ENCODE measurements at places on chromosomes 11 and 22.

DNA sequence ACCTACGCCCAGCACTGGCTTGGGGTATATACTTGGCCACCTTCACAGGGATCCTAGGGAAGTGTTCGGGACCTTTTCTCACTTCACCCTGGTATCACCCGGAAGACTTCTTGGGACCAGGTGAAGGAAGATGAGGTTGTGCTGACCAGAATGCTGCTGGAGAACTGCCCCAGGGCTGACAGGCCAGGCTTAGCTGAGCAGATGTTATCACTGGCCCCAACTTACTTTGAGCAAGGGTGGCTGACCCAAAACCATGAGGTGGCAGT is 4.5 kb downstream of the FTH1 start:
- DNase-seq = no peak

GRCh38 chr11:110289472-110289871 is 6.9 kb downstream of the RDX start:
- no peak for DNase-seq

GRCh38 chr11:75536786-75537641 is 11.3 kb upstream of the GDPD5 start:
- DNase-seq = no peak

DNA sequence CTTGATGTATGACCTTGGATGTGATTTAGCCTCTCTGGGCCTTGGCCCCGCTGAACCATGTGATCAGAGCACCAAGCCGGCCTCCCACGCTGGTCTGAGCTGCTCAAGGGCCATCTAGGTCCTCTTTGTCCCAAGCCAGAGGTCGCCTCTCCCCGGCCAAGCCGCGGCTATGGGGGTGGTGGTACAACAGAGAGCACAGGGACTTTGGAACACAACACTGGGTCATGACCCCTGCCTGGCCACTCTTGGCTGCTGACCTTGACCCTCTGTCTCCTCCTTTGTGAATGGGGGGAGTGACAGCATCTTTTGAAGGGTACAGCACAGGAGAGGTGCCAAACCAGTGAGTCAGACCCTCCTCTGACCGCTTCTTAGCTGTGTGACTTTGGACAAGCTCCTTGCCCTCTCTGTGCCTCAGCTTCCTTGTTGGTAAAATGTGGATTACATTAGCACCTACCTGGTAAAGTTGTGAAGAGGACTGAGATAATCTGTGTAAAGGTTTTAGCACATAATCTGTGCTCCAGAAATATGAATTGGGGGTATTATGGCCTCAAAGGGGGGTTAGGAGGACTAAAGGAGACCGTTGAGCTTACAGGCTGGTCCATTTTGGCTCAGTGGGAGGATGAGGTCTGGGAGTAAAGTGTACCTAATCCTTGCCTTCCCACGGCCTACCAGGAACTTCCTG is 4.7 kb downstream of the SCYL1 start:
- DNase-seq = no peak

DNA sequence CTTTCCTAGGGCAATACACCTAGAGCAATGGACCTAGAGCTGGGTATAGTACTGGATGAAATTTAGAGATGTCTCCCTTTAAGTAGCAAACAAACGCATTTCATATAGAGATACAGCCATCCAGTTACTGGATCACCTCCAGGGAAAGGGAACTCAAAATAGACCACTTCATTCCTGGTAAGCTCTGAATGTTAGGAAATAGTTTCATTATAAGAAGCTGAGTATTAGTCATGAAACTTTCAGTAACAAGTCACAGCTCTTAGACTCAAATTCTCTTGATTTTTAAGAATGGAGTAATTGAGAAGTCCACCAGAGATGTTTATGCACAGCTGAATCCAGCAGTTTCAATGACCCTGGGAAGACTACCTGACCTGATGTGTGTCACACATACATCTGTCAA is 221.9 kb downstream of the FAM76B start:
- DNase-seq = no peak

DNA sequence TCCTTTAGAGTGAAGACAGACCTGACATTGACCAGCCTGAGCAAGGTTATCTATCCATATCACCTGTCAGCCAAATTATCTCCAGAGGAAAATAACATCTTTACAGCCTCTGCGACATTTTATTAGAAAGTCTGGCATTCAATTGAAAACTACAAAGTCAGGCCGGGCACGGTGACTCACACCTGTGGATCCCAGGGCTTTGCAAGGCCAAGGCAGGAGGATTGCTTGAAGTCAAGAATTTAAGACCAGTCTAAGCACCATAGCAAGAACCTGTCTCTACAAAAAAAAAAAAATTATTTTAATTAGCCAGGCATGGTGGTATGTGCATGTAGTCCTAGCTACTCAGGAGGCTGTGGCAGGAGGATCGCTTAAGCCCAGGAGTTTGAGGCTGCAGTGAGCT is 141.6 kb downstream of the RCN1 start:
- no peak for DNase-seq

GRCh38 chr11:108559904-108560303 is 33.7 kb downstream of the EXPH5 start:
- no peak for DNase-seq

GRCh38 chr11:133790995-133791394 is 54.3 kb downstream of the SPATA19 start:
- no peak for DNase-seq

DNA sequence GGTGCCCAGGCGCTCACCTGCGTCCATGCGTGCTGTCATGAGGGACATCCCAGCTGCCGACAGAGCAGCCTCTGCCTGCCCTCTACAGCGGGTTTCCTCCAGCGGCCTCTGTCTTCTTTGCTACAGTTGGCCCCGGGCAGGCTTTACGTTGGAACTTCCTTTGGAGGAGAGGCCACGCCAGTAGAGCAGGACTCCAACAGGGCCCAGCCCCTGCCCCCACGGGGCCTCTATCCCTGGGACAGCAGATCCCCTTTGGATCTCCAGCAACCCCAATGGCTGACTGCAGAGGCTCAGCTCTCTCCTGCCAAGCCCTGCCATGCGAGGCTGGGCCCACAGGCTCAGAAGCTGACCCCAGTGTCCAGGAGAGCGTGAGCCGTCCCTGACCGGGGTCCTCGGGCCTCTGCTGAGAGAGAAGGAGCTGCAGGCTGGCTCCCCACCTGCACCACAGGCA is 12.1 kb downstream of the TRPM5 start:
- DNase-seq = no peak

- no peak for DNase-seq
Measured at GRCh38 chr11:61771985-61772455, 19.6 kb downstream of the MYRF start.

DNA sequence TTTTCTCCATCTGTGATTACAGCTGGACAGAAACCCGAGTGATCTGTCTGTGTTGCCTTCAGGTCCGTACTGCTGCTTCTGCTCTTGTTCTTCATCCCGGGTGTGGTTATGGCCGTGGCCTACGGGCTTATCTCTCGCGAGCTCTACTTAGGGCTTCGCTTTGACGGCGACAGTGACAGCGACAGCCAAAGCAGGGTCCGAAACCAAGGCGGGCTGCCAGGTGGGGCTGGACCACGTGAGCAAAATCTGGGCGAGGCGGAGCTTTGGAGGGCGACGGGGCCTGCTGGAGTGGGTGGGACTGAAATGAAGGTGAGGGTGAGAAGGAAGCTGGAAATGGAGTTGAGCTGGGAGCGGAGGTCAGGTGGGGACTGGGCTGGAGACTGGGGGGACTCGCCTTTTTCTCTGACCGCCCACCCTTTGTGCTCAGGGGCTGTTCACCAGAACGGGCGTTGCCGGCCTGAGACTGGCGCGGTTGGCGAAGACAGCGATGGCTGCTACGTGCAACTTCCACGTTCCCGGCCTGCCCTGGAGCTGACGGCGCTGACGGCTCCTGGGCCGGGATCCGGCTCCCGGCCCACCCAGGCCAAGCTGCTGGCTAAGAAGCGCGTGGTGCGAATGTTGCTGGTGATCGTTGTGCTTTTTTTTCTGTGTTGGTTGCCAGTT is 11.1 kb downstream of the CCKBR start:
- no peak for DNase-seq

DNA sequence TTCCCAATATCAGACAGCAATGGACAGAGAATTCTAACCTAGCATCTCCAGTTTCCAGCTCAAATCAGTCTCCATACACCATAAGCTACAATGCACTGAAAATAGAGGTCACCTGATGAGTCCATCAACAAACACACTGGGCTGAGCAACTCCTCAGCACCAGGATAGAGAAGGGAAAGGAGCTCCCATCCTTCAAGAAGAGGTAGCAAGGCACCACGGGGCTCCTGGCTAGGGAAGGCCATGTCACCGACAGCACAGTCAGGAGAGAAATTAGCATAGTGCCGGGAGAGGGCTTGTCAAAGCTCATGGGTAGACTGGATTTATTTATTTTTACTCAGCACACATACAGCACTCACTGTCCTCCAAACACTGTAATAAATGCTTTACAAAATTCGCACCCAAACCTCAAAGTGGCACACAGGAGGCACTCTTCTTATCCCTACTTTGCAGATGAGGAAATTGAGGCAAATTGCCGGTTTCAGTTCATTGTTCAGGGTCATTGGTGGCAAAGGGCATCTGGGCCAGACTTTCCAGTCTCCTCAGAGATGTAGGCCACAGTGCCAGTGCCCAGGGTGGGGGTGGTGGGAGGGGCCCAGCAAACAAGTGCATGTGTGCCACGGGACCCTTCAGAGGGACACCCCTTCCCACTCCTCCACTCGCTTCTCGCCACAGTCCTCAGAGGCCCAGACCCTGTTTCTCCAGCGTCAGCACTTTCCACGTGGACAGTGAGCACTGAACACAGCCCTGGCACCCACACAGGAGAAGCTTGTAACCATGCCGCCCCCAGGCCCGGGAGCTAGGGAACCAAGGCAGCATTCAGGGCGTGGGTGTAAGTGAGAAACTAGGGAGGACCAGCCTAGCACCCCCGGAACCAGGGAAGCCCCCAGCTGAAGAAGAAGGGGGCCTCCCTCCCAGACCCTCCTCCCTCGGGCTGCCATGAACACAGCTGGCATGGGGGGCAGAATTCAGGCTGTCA is 1417.4 kb downstream of the TBC1D22A start:
- DNase-seq = no peak

DNA sequence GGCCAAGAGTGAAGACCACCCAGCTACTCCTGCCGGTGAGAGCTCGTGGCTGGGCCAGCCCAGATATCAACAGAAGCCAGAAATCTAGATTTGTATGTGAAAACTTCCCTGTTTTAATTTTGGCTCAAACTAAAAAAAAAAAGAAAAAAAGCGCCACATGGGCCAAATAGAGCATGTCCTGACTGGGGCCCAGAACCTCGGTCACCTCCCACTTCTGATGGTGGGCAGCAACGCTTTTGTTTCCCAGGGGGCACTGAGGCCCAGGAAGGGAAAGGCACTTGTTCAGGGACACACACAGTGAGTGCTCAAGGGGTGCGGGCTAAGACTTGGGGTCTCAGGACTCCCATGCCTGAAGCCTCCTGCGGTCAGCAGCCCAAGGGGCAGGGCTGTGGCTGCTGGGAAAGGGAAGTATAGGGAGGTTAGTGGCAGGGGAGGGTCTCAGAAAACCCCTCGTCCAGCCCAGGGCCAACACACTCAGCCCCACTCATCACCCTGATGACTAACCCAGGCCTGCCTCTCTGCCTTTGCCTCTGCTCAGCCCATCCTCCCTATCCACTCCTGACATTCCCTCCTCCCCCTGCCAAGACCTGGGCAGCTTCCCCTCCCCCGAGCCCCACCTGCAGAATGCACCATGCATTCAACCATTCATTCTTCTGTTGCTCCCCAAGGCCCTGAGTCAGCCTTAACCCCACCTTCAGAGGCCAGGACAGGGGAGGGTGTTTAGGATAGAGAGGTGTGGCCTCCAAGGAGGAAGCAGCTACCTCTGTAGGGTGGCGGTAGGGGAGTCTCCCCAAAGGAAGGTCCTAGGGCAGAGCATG is 30.0 kb upstream of the TCF20 start:
- DNase-seq = no peak

DNA sequence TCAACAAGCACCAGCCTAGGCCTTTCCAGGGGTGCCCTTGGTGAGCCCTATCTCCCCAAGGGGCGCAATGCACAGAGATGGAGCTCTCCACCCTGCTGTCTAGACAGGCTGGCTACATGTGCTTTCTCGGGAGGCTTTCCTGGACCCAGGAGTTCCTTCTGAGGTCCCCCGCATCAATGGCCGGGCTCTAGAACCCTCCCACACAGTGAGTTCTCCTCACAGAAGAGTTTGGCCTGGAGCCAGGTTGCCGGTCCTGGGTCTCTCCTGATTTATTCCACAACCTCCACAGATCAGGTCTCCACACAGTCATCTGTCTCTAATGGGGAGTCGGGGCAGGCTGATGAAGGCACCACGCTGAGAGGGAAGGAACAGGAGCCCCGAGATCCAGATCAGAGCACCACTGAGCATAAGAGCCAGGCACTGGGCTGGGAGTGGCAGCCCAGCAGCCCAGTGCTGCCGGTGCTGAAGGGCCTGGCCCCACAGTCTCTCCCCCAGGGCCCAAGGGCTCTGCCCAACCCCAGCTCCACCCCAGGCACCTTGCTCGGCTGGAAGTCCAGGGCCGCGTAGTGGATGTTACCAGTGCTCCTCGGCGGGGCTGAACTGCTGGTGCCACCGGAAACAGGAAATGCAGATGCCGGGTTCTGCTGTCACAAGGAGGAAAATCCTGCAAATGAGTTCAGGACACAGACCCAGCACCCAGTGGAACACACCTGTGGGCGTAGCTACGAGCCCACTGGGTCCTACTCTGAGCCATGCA is 44.7 kb downstream of the GAB4 start:
- no peak for DNase-seq

DNA sequence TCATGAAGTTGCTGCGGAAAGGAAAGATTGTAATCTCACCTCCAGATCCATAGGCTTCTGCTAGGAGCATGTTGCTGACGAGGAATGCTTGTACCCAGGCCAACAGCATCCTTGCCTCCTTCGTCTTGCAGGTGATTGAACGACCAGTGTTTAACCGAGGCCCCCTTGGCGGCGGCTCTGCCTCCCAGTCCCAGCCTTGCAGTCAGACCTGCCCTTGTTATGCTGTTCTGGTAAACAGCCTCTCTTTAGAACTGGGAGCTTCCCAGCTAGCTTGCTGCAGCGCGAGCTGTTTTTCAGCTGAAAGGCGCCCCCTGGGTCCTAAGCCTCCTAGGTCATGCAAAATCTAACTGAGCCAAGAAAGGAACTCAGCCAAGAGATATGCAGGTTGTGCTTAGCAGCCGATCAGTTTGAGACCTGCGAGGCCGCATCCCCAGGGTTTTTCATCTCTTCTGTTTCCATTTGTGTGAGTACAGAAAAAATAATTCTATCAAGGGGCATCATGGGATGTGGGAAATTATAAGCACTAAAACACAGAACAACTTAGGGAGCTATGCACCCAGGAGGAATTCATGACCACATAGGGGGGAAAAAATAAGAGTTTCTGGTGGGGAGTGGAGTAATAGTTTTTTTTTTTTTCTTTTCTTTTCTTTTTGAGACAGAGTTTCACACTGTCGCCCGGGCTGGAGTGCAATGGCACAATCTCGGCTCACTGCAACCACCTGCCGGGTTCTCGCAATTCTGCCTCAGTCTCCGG is at the start of gene PIK3IP1:
TSS of gene PIK3IP1 (minus strand) at position 253 of the 754 bp plus-strand sequence. CDS start at position 109, 144 bp downstream.
- peak; percentile 75 for DNase-seq

- no peak for DNase-seq
Measured at GRCh38 chr11:13685461-13686108, 17.1 kb downstream of the FAR1 start.

DNA sequence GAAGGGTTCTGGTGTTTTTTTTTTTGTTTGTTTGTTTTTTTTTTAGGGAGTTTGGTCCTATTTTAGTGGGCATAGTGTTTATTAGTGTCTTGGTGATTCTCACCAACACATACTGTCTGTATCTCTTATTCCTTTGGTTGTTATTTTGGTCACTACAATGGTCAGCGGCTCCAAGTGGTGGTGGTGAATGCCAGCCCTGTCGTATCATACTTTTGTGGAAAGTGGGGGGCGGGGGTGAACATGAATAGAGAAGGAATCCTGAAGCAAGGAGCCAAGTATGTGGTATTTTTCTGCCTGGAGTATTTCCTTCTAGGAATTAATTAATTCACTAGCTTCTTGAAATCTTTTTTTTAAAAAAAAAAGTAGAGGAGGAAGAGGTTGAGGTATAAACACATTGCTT is 79.6 kb downstream of the GRK3 start:
- no peak for DNase-seq

Measured in activated T-cell treated with anti-CD3 and anti-CD28 coated beads for 24 hours (primary cell).